ENCODE measurements at places on chromosomes 7 and 10.

GRCh38 chr10:108454793-108455192 is 1290.3 kb upstream of the SORCS1 start:
- peak; percentile 20 for DNase-seq

GRCh38 chr10:123103944-123104343 is 31.8 kb upstream of the HMX3 start:
- no peak for DNase-seq

- no peak for DNase-seq
Measured at GRCh38 chr10:129774736-129775401, 189.2 kb downstream of the EBF3 start.

DNA sequence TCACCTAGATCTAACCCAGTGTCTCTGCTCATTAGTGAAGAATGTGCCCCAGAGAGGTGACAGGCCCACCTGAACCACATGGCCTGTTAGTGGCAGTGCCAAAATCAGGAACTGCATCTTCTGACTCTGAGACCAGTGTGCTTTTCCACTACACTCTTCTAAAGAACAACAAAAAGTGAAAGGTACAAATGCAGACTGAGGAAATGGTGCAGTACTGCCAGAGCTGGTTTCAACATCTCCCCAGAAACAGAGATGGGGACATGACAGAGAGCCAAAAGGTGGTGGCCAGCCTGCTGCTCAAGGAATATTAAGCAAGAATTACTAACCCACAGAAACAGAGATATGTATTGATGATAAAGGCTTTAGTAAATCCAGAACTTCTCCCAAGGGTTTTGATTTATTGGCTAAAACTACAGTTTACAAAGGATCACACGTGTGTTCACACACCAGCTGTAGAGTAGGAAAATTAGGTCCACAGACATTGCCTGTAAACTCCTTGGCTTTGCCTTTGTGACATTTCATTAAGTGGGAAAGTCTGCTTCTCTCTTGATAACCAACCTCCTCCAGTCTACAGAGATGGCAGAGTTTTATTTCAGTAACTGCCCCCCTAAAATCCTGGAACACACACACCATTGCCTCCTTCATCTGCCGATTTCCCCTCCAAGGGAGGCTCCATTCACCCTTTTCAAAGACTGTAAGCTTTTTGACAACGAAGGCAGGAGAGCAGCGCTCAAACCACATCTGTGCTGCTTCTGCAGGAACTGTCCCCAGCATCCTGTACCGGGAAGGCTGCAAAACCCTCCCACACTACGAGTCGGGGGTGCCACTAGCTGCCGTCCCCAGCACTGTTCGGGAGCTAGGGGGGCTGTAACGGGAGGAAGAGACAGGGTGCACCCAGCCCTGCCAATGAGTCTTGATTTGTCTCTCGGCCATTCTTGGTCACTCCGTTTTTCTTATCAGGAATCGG is 29.8 kb downstream of the GSDME start:
- DNase-seq: peak; percentile 59

GRCh38 chr10:62046522-62047227 is 145.2 kb downstream of the ARID5B start:
- DNase-seq: peak; percentile 72

GRCh38 chr10:43866712-43867111 is 218.0 kb upstream of the ZNF32 start:
- DNase-seq: no peak

DNA sequence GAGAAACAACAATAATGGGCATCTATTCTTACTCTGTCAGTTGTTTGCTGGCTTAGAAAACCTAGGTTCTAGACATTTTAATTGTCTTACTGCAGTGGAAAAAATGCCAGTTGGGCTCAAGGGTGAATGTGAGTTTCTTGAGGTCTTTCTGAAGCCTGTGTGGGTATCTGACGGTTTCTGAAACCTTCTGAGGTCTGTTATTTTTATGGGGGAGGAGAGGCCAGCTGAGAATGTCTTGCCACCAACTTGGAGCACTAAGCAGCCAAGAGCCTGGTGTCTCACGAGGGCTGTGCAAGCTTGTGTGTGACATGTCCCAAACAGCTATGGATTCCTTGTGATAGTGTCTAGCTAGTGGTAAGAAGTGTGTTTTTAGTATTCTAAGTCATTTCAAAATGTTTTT is 24.2 kb upstream of the DDC start:
- no peak for DNase-seq

GRCh38 chr10:8487346-8487745 is 432.9 kb downstream of the GATA3 start:
- no peak for DNase-seq

GRCh38 chr7:78427209-78427608 is 628.6 kb downstream of the PHTF2 start:
- no peak for DNase-seq
